NCI-H1694 (cell line): ENCODE measurements at places on chromosomes 2 and 18.

DNA sequence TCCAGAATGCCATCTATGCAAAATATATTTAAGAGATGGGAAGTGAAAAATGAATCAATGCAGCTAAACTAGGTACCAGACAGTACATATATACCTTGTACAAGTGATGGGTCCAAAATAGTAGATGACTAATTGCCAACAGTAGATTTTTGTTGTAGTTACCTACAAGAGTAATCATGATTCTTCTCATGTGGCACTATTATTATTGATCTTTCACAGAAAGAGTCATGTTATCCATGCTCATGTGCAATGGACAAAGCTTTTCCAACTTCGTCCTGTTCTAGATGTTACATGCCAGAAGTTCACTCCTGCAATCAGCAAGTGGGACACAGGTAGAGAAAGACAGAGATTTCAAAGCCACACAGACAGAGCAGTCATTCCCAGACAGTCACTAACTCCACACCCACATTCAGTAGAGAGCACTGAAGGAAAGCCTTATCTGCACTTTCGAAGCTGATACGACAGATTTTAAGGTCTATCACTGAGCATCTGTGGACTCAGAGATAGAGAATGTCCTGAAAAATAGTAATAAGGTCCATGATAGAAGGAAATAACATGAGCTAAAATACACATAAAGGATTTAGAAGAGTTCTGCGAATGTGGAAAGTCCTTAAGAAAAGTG is 101.6 kb upstream of the ITPRID2 start:
- no peak for DNase-seq

DNA sequence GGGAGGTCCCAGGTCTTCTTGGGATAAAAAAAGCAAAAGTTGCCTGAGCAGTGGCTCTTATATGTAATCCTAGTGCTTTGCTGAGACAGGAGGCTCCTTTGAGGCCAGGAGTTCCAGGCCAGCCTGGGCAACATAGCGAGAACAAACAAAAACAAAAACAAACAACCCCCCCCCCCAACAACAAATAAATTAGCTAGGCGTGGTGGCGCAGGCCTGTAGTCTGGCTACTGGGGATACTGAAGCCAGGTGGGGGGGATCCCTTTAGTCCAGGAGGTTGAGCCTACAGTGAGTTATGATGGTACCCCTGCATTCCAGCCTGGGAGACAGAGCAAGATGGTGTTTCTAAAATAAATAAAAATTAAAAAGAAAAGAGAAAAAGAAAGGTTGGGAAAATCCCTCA is 5.4 kb downstream of the GAREM2 start:
- DNase-seq, result no peak

DNA sequence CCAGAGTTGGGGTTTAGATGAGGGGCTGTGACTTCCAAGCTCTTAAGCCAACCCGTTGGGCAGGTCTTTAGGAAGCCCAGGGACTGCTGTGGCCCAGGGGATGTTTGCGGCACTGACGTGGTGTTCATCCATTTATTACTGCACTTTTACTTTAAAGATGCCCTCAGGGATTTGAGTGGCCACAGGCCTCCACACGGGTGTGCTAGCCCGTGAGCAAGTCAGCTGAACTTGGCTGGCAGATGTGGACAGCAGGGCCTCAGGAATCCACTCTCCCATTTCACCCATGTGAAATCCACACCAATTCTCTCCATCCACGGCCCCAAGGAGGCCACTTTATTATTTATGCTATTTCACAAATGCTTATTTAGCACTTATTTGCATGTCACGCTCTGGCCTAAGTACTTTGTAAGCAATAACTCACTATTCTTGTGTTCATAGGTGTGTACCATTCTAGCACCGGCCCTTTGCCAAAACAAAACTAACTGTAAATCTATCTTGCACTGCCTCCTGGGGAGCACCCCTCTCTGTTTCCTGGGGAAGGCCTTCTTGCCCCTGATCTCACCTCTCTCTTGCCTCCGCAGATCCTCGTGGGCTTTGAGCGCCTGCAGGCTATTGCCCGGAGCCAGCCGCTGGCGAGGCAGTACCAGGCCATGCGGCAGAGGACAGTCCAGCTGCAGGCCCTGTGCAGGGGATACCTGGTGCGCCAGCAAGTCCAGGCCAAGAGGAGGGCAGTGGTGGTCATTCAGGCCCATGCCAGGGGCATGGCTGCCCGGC is 39.1 kb upstream of the GPR17 start:
- no peak for DNase-seq

- no peak for DNase-seq
Measured at GRCh38 chr2:98875081-98875728, 60.8 kb downstream of the CRACDL start.

DNA sequence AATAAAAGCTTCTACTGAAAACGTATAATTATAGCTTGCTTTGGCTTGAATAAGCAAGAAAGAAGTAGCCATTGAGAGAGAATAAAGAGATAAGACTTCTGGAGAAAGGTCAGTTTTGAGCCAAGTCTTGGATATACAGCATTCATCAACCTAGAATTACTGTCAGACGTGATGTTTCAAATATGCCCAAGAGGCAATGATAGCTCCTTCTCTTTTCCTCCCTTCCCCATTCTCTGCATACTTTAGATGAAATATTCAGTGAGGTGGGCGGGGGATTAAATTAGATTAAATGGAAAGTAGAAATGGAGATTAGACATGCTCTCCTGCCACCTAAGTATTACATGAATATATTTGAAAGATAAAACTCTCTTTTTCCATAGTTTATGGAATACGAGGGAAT is 8.7 kb downstream of the ANTXR1 start:
- DNase-seq, result no peak
